Glutamatergic neuron (in vitro differentiated cells): ENCODE measurements at places on chromosomes 11 and 22.

GRCh38 chr11:10122326-10123197 is 171.5 kb downstream of the SBF2 start:
- no peak for DNase-seq

GRCh38 chr22:43296276-43296902 is 46.8 kb downstream of the SCUBE1 start:
- DNase-seq: no peak

DNA sequence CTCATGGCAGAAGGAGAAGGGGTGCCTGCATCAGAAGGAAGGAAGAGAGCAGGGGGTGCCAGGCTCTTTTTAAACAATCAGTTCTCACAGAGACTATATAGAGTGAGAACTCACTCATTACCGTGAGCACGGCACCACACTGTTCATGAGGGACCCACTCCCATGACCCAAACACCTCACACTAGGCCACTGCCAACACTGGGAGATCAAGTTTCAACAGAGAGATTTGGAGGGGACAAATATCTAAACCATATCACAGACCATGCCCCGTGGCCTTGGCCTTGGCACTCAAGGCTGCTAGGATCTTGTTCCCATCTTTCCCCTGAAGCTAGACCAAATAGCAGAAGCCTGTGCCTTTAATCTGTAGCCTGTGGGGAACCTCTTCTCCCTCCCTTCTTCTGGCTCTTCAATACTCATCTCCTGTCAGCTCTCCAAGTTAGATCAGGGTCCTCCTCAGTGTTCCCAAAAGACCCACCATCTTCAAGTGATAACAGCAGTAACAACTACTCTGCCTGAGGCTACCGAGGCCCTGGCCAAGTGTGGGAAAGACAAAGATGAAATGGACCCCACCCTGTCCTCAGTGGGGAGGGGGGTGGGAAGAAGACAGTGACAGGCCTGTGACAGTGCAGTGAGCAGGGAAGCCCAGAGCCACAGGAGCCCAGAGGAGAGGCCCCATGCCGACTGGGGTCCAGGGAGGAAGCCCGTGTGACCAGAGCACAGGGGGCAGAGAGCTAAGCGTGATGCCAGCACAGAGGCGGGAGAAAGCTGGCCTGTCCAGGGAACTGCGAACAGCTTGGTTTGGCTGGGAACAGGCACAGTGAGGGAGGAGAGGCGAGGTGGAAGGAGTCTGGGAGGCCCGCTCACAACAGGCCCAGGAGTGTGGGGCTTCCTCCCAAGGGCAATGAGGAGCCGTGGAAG is 72.6 kb downstream of the MYO7A start:
- DNase-seq: no peak

GRCh38 chr11:69888483-69889181 is 69.4 kb upstream of the FGF3 start:
- DNase-seq: peak; percentile 87

DNA sequence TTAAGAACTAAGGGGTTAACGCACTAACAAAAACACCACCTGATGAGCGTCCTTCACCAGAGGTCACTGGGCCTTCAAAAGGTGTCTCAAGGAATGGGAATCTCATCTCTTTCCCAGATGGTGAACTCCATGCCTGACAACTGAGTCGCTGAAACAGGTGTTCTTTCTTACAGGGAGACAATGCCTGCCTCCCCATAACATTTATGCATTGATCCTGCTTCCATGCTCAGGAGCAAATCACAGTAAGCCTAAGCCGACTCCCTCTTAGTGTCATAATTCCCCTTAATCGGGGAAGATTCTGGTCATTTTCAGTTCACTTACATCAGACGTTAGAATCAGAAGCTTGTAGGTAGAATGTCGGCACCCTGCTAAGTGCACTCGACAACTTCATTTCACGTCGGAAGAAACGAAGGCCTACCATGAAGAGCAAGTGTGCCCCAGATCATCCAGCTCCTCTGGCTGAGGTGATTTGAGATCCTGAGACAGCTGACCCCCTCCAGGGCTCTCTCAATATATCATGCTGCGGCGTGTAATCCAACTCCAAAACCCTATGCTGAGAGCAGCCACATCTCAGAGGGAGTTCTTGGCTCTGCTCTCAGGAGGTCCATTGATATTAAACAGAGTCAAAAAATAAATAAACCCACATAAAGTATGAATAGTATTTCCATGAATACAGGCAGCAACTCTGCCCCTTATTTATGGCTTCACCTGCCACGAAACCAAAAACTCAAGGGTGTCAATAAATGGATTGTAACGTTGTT is 163.1 kb downstream of the LARGE1 start:
- no peak for DNase-seq

GRCh38 chr11:85776951-85777602 is 33.9 kb downstream of the SYTL2 start:
- no peak for DNase-seq

DNA sequence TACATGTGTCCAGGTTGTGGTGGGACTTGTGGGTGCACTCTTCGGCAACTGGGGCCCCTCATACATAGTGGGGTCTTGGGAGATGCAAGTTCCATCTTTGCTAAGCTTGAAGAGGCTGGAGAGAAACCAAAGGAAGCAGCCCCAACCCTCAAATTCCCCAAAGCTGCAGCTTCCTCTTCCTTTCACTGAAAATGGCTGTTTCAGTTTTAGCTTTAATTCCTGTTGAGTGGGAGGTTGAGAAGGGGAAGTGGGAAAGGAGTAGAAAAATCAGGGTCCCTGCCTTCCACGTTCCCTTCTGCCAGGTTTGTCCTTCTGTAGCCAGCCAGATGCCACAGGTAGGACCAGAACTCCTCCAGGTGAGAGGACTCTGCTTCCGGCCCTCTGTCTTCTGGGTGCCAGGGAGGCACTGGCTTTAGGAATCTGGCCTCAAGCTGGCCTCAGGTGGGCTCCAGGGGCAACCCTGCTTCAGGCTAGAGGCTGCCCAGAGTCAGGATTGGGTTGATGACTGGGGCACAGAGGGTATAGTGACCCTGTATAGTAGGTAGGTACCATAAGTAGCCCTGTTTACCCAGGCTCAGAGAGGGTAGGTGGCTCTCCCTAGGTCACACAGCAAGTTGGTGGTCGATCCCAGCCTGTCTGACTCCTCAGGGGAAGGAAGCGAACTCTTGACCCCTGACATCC is 16.2 kb downstream of the P2RY6 start:
- DNase-seq: no peak

DNA sequence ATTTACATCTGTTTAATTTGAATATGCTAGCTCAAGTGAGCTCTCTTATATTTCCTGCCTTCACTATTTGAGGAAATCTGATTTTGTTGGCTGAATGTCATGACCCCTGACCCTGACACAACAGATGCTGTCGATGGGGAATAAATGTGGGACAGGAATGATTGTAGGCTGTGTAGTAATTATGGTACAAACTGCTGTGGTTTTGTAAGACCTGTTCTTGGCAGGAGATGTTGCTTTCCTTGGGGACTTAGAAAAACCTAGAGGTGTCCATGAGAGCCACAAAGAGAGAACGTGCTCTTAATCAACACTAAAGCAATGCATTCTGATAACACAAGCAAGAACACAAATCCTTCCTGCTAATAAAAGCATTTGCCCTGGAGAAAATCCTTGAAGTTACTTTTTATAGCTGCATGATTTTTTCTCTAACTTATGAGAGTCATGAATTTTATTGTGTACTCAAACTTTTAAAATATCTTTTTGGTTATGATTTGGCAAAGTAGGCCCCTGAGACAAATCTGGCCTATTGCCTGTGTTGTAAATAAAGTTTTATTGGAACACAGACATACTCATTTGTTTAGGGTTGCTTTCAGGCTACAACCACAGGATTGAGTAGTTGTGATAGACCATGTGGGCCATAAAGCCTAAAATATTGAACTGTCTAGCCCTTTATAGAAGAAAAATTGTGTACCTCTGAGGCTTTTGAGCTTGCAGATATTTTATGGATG is 90.2 kb downstream of the DDX10 start:
- no peak for DNase-seq

GRCh38 chr11:71246559-71246958 is 5.8 kb downstream of the SHANK2 start:
- DNase-seq: no peak

- no peak for DNase-seq
Observed at GRCh38 chr11:10934293-10934860, 76.5 kb upstream of the ZBED5 start.

GRCh38 chr11:44940404-44940803 is 10.3 kb downstream of the TP53I11 start:
- no peak for DNase-seq

DNA sequence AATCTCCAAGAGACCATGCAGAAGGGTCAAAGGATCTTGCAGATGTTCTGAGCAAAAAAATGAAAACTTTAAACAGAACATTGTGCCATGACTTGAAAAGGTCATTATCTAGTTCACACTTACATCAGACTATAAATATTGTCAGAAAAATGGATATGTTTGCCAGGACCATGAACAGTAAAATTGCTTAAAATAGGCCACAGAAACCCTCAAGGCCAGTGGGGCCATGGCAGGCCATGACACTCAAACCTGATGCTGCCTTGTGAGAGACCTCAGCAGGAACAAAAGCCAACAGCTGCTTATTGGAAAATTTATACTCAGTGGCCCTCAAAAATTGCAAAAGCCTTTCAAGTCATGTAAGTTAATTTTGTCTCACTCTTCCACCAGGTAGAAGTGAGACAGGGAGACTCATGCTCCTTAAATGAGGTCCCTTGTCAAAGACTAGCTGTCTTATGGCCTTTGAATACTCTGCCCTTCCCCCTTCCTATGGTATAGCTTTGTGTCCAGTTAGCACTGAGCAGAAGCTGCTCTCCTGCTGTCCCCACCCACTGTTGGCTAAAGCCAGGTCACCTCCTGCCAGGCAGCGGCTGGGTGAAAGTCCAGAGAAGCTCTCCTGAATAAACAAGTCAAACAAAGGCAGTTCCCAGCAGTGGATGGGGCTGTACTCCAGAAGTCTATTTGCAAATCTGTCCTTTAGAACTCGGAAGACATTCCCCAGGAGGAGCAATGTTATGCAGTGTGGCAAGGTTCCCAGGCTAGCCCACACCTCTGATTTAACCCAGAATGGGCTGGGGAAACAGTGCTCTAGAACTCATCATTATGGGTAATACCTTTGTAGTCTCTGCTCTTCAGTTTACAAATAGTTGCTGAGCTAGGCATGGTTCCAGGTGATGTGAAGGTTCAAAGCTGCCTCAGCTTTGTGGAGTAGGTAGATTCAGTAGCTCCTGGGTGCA is 21.4 kb downstream of the ADM start:
- DNase-seq: no peak

DNA sequence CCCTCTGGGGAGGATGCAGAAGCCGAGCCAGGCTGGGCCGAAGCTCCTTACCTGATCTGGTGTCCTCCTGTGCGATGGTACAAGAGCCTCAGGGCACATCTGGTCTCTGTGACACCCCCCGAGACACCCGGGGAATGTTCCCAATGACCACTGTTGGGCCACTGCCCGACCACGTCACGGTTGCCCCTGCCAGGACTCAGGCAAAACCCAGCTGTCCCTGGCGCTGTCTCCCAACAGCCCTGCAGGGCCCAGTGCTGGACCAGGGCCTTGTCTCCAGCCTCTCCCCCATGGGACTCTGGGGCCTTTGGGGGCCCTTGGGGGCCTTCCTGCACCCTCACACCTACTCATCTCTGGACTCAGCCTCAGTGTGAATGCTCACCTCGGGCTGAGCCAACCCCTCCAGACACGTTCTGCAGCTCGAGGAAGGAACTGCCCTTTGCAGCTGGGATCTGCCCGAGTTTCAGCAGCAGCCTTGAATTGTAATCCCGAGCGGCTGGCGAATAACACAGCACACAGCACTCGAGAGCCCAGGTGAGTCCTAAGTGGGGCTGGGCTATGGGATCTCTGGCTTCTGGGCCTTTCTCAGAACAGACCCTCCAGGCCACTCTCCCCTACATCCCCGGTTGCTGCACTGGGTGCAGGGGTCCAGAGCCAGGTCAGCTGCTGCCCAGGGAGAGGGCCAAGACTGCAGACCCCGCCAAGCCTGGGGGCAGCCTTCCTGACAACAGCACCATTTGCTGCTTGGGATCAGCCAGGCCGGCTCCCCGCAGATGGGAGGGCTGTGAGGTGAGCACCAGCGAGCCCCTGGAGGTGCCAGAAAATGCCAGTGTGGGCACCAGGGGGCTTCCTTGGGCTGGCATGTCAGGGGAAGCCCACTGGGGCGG is 39.8 kb downstream of the RTN4R start:
- DNase-seq: no peak
